ENCODE measurements at places on chromosomes 12 and 14. TPM values are rescaled to one million over a fixed set of nuclear protein-coding genes. Genes with fewer than 3 reads are reported as not detected.

GRCh38 chr14:80764496-80764895 is 177.0 kb downstream of the CEP128 start:
- DNase-seq: no peak

DNA sequence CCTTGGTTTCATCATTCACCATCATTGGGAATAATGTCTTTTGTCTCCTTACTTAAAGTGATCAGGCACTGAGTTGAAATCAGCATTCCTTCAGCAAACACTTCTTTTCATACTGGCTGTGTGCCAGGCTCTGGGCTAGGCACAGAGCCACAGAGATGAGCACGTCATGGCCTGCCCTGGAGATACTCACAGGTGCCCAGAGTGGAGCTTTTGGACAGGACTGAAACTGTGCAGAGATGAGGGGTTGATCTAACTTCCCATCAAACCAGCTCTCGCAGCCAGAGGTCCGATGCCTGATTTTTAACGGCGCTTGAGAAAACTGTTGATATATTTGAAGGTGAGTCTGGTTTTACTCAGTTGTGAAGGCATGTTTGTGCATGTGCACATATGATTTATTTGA is 43.1 kb downstream of the CACNA1C start:
- peak; percentile 2 for DNase-seq

GRCh38 chr12:91460469-91460868 is 277.9 kb upstream of the DCN start:
- no peak for DNase-seq

DNA sequence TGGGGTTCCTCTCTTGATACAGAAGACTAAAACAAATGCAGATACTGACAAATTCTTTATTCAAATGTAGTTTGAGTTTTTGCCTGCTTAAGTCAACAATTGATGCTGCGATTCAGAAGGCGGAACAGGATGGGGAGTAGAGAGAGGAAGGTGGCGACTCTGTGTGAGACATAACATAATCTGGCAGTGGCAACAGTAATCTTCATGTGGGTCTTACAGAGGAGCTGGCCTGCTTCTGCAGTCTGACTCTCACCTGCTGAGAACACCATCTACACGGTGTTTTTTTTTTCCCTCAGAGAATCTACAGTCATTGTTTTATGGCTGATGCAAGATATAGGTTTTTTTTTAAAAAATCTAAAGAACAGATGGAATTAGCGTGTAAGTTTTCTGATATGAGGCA is 10.1 kb downstream of the CCDC92 start:
- no peak for DNase-seq

Gene FAM181A
- total RNA-seq: not detected

GRCh38 chr12:124678421-124678893 is 111.0 kb upstream of the NCOR2 start:
- DNase-seq: no peak
